Natural killer cell (primary cell): ENCODE measurements at places on chromosomes 11 and 22.

- DNase-seq: no peak
These were observed 148.8 kb upstream of the ANO5 start for GRCh38 chr11:22044126-22044525.

GRCh38 chr11:77068457-77069335 lies 1.9 kb downstream of the CAPN5 start:
- no peak for DNase-seq

GRCh38 chr11:102837156-102837555 lies 6.3 kb downstream of the MMP3 start:
- no peak for DNase-seq

DNA sequence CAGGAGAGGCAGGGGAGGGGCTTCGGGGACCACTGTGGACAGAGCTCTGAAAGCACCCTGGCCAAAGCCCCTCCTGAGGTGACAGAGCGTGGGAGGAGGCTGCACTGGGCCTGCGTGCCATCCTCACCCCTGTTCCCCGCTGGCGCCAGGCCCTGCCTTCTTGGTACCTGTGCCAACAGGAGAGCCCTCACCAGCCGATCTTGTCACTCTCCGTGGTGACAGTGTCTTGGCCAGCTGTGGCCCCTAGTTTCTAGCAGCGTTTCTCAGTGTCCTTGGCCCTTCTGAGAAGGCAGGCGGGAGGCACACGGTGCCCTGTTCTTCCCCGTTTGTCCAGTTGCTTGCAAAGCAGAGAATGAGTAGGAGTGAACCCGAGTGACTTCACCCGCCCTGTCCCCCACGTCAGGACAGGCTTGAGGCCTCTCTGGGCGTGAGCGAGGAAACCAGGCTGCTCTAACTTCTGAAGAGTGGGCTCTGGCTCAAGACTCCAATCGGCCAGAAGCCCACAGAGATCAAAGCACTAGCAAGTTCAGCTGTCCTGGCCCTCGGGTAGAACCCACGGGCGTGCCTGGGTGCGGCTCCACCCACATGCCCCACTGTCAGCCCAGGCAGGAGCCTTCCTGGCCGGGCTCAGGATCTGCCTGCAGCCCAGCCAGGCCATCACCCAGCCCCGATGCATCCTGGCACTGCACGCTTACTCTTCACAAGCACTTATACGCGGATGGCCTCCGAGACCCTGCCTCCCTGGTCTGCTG lies 60.2 kb upstream of the EMID1 start:
- DNase-seq: no peak

- DNase-seq: no peak
These were observed 346.6 kb downstream of the AASDHPPT start for GRCh38 chr11:106424111-106424510.

GRCh38 chr11:92322225-92322624 lies 97.6 kb downstream of the FAT3 start:
- DNase-seq: no peak

- no peak for DNase-seq
These were observed 113.8 kb downstream of the BUD13 start for GRCh38 chr11:116658876-116659535.

- peak; percentile 53 for DNase-seq
These were observed 859.0 kb downstream of the FAM181B start for GRCh38 chr11:81874635-81875034.
